Osteoblast (primary cell): ENCODE measurements at places on chromosomes 3 and 15. TPM values are rescaled to one million over a fixed set of nuclear protein-coding genes. Genes with fewer than 3 reads are reported as not detected.

Gene CPA3
- 1.1 and 2.1 TPM in 2 replicates for total RNA-seq

Gene UBP1
- total RNA-seq, result 69.0 and 77.4 TPM in 2 replicates

Gene AP2M1
- total RNA-seq, result 375 and 427 TPM in 2 replicates

Gene SPG21
- 142 and 164 TPM in 2 replicates for total RNA-seq

Gene PPM1M
- 23.9 and 28.2 TPM in 2 replicates for total RNA-seq

Gene ISY1
- total RNA-seq, result 29.0 and 31.8 TPM in 2 replicates

Gene GOLGA8K
- total RNA-seq, result 0.29 and 0.36 TPM in 2 replicates

Gene ARNT2
- total RNA-seq, result 26.2 and 30.0 TPM in 2 replicates

Gene FMN1
- total RNA-seq, result 9.0 and 11.2 TPM in 2 replicates

Gene SGO1
- 0.36 and 0.88 TPM in 2 replicates for total RNA-seq

Gene RTP1
- total RNA-seq, result not detected in 2 replicates

Gene CLRN1
- total RNA-seq, result not detected in 2 replicates

Gene ANKRD63
- not detected in 2 replicates for total RNA-seq

Gene CYFIP1
- 104 and 107 TPM in 2 replicates for total RNA-seq

Gene GOLGA6A
- total RNA-seq, result under 0.01 TPM in 1 of 2 replicates, not detected in the other

Gene RBP2
- total RNA-seq, result not detected in 2 replicates

Gene LXN
- total RNA-seq, result 96.9 and 114 TPM in 2 replicates

Gene XCR1
- not detected in 2 replicates for total RNA-seq

Gene STAG1
- 56.9 and 58.6 TPM in 2 replicates for total RNA-seq

Gene SAMMSON
- total RNA-seq, result not detected in 2 replicates

Gene ABCF3
- total RNA-seq, result 44.8 and 46.7 TPM in 2 replicates

Gene CPLX3
- total RNA-seq, result not detected in 2 replicates

Gene ZKSCAN7
- total RNA-seq, result 6.5 and 9.8 TPM in 2 replicates

Gene CPN2
- total RNA-seq, result under 0.01 and 0.29 TPM in 2 replicates

Gene SLC12A1
- total RNA-seq, result not detected in 2 replicates

Gene ANKRD34C
- total RNA-seq, result not detected in 2 replicates

Gene CNTN6
- total RNA-seq, result under 0.01 TPM in 1 of 2 replicates, not detected in the other

Gene XYLB
- 10.1 and 12.4 TPM in 2 replicates for total RNA-seq

Gene SRGAP3
- total RNA-seq, result 2.5 and 4.7 TPM in 2 replicates

Gene TMC3
- total RNA-seq, result not detected in 2 replicates

Gene OXSM
- 10.9 and 11.2 TPM in 2 replicates for total RNA-seq

Gene PLA2G4E
- total RNA-seq, result not detected in 2 replicates

Gene ASB14
- not detected in 2 replicates for total RNA-seq

Gene CPOX
- 21.5 and 22.1 TPM in 2 replicates for total RNA-seq

Gene AHSG
- not detected in 2 replicates for total RNA-seq

Gene DHX30
- total RNA-seq, result 56.6 and 59.4 TPM in 2 replicates

Gene GLDN
- 0.59 and 1.1 TPM in 2 replicates for total RNA-seq

Gene SPATA12
- not detected in 2 replicates for total RNA-seq

Gene CYP1A1
- 0.36 TPM in 1 of 2 replicates, not detected in the other for total RNA-seq

Gene ACAN
- total RNA-seq, result 4.7 and 12.7 TPM in 2 replicates

Gene FBXW12
- total RNA-seq, result not detected in 2 replicates

Gene DPPA2
- total RNA-seq, result not detected in 2 replicates

Gene WNT7A
- not detected in 2 replicates for total RNA-seq

Gene BAHD1
- total RNA-seq, result 10.0 and 10.5 TPM in 2 replicates
